GM23338 (cell line): ENCODE measurements at places on chromosomes 5 and 9. TPM values are rescaled to one million over a fixed set of nuclear protein-coding genes. Genes with fewer than 3 reads are reported as not detected.
A peak's percentile ranks its signal among the peaks of the same experiment; 100 is the strongest.

The BTNL8 gene
- polyA plus RNA-seq, result 0.23 TPM in 1 of 2 replicates, not detected in the other

The EIF4E1B gene
- polyA plus RNA-seq, result 0.10 TPM in 1 of 2 replicates, not detected in the other

- peak; percentile 11 for DNase-seq
These were observed 95.4 kb downstream of the PAM start for GRCh38 chr5:102850503-102850902.

The TARS1 gene
- polyA plus RNA-seq, result 444 and 458 TPM in 2 replicates

DNA sequence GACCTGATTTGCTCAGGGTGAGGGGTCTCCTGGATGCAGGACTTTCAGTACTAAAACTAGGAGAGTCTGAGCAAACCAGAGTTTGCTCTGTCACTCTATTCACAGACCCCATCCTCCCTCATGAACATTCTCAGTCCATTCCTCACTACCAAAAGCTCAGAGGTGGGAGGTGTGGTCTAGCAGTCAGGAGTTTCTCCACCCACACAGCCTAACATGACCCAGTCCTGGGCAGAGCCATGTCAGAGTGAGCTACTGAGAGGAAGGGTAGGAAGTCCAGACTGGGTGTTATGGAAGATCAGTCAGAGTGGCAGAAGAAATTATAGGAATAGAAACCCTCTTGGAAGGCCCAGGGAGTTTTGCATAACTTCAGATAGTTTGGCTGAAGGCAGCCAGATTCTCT is 113.3 kb upstream of the GRAMD2B start:
- DNase-seq, result no peak

DNA sequence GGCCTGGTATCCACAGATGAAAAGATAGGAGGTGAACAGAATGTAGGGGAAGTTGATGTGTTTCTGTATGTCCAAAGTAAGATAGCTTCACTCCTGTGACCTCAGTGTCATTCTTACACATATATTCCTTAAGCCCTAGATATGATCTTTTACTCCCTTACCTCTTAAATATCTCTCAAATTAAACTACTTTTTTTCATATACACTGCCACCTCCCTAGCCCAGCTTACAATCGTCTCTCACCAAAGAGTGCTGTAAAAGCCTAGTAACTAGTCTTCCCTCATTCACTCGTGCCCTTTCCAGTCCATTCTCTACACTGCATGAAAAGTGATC is 5.3 kb downstream of the DNAI1 start:
- DNase-seq, result no peak

DNA sequence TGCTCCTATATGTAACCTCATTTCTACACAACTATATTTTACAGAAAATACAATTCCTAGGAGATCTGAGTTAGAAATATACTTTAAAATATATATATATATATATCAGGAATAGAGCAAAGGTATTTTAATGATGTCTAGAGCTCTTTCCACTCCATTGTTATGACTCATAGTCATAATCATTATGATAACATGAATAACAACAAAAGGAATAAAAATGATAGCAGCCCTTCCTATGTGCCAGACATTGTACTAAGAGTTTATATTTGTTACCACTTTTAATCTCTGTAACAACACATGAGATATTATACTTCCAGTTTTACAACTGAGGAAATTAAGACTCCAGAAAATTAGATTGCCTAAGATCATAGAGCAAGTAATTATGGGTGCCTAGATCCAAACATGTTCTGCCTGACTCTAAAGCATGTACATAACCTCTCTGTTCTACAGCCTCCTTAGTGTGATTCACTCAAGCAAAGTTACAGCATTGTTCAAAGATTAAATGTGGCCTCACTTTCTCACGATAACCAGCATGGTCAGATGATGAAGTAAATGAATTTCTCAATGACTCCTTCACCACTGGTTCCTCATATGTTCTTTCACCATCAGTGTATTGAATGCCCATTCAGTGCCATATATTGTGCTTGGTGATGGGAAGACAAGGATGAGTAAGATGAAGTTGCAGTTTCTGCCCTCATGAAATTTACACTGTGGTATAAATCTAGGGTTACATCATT is 452.1 kb downstream of the EFNA5 start:
- no peak for DNase-seq

DNA sequence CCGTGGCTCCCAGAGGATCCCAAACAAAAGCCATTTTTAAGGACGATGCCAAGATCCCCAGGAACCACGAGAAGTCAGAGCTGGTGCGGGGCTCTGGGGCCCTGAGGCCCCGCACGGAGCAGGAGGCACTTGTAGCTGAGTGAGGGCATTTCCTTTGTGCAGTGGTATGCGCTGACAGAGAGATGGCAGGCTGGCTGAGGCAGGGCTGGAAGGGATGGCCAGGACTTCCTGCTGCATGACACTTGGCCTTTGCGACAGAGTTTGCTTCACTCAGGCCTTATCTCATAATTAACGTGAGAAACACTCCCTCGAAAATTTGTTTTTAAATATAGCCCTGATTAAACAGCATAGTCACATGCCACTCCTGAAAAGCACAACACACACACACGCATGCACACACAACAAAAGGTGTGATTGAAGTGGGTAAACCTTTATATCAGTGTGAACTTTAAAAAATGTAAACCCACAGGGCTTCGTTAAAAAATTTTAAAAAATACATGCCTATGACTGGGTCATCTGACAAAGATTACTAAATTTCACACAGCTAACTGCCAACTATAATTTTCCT is 536.6 kb downstream of the PDE4D start:
- DNase-seq, result peak; percentile 78

The GFPT2 gene
- 74.6 and 82.6 TPM in 2 replicates for polyA plus RNA-seq

The SLC45A2 gene
- not detected in 2 replicates for polyA plus RNA-seq

DNA sequence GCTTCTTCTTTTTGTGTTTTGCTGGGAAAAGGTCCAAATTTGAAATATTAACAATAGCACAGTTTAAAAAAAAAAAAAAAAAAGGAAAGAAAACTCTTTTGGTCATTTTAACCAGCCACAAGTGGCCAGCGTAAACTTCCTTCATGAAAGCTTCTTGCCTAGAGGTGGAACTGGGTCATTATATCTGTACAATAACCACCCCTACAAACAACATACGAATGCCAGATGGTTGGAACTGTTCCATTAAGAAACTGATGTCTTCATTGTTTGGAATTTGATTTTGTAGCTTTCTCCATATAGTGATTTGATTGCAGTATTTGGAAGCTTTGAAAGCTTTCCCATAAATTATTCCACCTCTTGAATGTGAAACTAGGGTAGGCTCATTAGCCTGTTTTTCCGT is 18.3 kb upstream of the LPAR1 start:
- DNase-seq, result no peak

DNA sequence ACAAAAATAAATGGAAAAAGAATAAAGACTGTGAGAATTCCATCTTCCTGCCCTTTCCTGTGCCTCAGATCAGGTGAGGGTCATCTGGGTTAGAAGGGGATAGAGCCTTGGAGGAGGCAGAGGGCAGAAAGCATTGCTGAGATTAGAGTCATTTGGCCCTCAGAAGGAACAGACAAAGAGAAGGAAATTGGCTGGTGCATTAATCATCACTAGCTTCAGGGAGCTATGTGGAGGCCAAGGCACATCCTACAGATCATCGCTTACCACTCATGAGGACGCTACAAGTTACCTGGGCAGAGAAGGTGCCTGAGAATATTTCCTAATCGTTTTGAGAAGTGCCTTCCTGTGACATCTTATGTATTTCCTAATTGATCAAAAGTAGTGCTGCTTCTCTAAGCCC is 74.5 kb downstream of the C7 start:
- no peak for DNase-seq

The ZNF879 gene
- 3.0 and 3.9 TPM in 2 replicates for polyA plus RNA-seq

DNA sequence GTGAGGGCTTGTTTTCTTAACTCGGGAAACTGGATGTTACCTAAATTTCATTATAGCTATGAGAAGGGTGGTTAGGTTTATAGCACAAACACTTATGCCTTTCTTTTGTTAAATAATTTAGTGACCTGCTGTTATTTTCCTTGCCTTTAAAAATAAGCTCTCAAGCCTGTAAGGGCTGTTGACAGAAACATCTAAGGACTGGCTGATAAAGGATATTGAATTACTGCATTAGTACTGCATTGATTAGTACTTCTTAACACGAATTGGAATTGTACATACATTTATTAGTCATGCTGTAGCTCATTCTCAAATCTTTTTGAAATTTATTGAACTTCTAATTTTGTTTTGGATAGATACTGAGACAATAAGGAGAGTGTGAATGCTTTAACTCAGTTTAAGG is 85.1 kb upstream of the DHFR start:
- DNase-seq, result no peak

GRCh38 chr9:86958203-86958602 is 10.9 kb upstream of the GAS1 start:
- no peak for DNase-seq

The RAB14 gene
- 21.1 and 22.8 TPM in 2 replicates for polyA plus RNA-seq

The CCIN gene
- polyA plus RNA-seq, result not detected in 2 replicates

GRCh38 chr9:130107234-130107861 is 53.6 kb downstream of the GPR107 start:
- peak; percentile 93 for DNase-seq
